AG04450 (cell line): ENCODE measurements at places on chromosomes 1 and 21.

GRCh38 chr1:112937070-112937469, 18.9 kb downstream of the SLC16A1 start:
- no peak for DNase-seq

- DNase-seq, result no peak
Observed at GRCh38 chr1:75129983-75130789, 4.0 kb upstream of the LHX8 start.

- no peak for DNase-seq
Observed at GRCh38 chr1:101797722-101798121, 199.0 kb downstream of the OLFM3 start.

GRCh38 chr1:205272536-205272935, 44.8 kb downstream of the TMCC2 start:
- no peak for DNase-seq

DNA sequence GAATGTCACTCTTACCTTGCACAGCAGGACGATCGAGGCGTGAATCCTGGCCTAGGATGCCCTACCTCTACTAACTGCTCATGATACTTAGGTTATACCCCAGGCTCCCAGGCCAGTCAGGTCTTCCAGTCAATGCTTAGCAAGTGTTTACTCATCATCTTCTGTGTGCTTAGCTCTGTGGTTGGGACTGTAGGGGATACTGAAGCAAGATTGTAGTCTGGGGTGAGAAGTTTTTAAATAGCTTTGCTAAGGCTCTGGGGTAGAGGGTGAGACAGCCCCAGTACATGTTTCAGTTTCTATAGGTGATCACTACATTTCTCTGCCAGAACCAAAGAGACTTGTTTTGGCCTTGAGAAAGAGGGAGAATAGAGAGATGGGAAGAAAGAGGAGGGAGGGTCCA, 250.8 kb upstream of the KIAA0040 start:
- DNase-seq, result no peak

- DNase-seq, result no peak
Observed at GRCh38 chr1:61581251-61581650, 143.7 kb downstream of the TM2D1 start.
